ENCODE measurements at places on chromosomes 5 and 9.

DNA sequence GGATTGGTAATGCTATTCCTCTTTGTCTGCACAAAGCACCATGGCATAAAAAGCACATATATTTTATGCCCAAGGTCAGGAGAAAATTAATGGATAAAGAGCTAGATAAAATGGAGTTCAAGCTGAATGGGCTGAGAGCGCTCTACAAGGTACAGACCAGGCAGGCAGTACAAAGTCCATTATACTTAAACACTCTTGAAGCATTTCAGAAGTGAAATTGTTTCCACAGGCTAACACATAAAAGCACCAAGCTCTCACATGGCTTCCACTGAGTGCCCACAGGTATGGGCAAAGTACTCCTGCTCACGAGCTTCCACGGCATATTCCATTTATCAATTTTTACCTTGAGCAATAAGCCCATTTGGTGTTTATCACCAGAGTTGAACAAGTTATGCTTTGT, 771.2 kb upstream of the DMAC1 start:
- no peak for DNase-seq

GRCh38 chr5:181167814-181168488, 20.6 kb downstream of the OR2V2 start:
- DNase-seq: peak; percentile 44

GRCh38 chr5:147057051-147057450, 177.8 kb upstream of the STK32A start:
- no peak for DNase-seq

GRCh38 chr9:130713286-130713960, 19.8 kb downstream of the EXOSC2 start:
- DNase-seq: peak; percentile 54

DNA sequence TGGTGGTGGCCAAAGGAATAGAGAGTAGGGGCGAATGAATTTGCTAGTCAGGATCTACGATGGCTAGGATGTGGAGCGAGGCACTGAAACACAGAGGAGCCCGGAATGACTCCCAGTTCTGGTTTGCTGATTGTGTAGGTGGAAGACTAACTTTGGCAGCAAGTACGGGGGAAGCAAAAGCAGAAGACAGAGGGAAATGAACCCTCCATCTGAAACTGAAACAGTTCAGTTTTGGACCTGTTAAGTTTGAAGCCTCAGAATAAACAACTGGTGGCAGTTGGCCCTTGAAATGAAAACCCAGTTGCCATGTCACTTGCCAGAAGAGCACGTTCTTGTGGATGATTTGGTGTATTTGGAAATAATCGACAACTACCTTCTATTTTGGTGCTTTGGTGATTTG, 15.4 kb upstream of the SMIM15 start:
- no peak for DNase-seq

GRCh38 chr9:2132484-2133082, 117.4 kb downstream of the SMARCA2 start:
- no peak for DNase-seq

GRCh38 chr5:81819556-81820317, 68.8 kb upstream of the SSBP2 start:
- no peak for DNase-seq

GRCh38 chr5:96083361-96083881, 121.8 kb upstream of the ELL2 start:
- no peak for DNase-seq

DNA sequence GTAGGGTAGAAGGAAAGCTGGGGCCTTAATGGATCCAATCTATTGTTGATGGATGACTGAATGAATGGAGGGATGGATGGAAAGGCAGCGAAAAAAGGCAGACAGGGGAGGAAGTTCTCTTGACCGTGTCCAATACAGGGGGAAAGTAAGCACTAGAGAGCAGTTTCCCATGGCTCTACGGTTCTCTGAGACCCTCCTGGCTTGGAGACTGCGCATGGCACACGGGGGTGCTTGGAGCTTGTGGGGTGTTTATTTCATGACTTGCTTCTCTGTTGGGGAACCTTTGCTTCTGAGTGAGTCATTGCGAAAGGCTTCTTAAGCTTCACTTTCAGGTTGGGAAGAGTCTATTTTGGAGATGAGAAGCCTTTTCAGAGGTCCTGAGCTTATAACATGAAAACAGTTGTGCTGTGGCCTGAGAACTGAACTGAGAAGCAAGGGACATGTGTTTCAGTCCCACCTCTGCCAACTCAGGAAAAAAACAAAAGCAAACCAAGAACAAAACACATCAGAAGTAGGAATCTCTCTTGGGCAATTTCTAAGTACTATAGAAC, 12.8 kb upstream of the TEX48 start:
- no peak for DNase-seq

DNA sequence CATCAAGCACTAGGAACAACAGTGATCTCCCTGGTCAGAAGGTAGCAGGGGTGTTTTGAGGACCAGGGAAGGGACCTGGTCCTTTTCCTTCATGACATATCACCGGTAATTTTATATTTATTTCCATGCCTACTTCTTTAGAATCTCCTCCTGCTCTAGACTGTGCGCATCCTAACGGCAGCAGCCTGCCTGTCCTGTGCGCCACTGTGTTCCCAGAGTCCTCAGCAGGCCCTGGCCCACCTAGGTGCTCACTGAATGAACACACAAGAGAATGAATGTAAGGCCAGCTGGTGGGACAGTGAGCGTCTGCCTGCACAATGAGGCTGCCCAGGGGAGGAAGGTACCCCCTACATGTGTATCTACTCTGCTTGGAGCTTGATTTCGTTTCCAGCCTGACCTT, 51.5 kb downstream of the C5orf15 start:
- DNase-seq: no peak

- DNase-seq: peak; percentile 67
These were observed 70.4 kb downstream of the TRPM6 start for GRCh38 chr9:74817281-74817810.

GRCh38 chr5:171750311-171750788, 35.3 kb upstream of the SMIM23 start:
- DNase-seq: peak; percentile 21

DNA sequence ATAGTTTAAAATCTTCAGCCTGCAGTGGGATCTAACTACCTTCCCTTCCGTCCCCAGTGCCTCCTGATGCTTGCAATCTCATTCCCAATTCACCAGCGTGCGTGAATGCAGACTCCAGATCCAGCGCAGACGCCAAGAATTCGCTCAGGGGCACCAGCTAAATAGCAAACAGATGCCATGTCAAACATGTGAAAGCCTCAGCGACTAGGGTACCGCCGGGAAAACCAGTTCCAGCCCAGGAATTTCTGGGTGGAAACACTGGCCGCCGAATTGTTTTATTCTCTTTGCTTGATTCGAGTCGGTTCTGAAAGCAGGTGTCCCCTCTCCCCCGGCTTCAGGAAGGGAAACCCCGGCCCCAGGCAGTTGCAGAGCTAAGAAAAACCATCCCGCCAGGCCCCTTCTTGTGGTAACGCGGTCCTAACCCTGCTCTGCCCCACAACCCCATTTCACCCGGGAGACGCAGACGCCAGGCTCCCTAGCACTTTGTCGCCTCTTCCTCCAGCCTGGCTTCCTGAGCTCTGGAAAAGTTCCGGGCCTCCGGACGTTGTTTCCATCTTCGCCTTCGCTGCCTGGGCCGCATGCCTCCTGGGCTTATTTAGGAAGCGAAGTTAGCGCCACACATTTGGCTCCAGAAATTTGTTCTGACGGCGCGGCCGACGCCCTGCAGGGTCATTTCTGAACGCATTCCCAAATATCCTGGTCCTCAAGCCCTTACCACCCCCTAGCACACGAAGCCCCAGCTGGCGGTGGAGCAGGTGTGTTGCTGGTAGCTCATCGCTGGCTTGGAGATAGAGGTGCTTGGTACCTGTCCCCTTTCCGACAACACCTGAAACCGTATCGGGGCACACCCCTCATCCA, 665 bp upstream of the LVRN start:
- no peak for DNase-seq

DNA sequence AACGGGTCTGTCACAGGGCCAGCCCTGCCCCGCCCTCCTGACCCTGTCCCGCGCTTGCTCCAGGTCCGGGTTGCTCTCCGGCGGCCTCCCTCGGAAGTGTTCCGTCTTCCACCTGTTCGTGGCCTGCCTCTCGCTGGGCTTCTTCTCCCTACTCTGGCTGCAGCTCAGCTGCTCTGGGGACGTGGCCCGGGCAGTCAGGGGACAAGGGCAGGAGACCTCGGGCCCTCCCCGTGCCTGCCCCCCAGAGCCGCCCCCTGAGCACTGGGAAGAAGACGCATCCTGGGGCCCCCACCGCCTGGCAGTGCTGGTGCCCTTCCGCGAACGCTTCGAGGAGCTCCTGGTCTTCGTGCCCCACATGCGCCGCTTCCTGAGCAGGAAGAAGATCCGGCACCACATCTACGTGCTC, 4.2 kb downstream of the B4GALT7 start:
- DNase-seq: no peak

DNA sequence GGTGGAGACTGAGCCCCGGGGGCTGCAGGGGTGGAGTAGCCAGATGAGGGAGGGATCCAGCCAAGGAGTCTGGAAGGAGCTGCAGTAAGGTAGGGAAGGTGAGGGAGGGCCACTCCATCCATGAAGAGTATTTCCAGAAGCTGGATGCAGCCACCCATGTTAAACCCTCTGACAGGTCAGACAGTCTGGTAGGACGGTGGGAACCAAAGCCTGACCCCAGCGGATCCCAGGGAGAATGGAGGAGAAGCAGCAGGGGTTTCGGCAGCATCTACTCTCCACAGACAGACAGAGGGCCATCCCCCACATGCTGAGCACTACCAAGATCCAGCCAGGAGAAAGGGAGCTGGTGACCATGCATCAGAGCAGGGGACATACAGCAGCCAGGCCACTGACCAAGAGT, 22.5 kb upstream of the S1PR3 start:
- no peak for DNase-seq

GRCh38 chr9:72465593-72465984, 55.8 kb upstream of the TMC1 start:
- DNase-seq: no peak

GRCh38 chr5:67731886-67732285, 483.7 kb upstream of the PIK3R1 start:
- DNase-seq: no peak

DNA sequence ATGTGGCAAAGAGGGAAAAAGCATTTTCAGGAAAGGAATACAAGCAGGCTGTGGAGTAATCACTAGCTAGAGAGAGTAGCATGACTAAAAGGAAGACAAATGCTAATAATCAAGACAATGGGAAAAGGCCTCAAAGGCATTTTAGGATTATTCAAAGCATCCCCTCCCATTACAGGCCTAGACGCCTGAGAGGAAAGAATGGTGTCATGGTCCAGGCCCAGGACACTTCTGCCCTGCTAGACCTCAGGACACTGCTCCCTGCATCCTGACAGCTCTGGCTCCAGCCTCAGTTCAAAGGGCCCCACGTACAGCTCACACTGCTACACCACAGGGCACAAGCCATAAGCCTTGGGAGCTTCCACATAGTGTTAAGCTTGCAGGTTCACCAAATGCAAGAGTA, 40.8 kb upstream of the SHISAL2B start:
- DNase-seq: no peak

DNA sequence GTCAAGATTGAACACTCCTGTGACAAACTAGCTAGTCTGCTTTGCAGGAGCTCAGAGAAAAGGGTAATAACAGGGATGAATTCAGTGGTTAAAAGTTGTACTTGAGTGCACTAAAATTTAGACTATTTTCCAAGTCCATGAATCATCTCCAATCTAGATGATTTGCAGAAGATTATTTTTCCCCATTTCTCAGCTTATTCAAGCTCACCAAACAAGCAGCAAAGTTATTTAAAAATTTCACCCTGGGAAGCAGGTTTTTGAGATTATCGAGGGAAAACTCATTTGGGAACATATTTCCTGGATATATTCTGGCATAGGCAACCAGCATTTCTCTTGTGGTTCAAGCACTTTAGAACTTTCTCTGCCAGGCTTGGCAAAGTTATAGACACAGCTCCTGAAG, 311.4 kb downstream of the TLE1 start:
- no peak for DNase-seq

DNA sequence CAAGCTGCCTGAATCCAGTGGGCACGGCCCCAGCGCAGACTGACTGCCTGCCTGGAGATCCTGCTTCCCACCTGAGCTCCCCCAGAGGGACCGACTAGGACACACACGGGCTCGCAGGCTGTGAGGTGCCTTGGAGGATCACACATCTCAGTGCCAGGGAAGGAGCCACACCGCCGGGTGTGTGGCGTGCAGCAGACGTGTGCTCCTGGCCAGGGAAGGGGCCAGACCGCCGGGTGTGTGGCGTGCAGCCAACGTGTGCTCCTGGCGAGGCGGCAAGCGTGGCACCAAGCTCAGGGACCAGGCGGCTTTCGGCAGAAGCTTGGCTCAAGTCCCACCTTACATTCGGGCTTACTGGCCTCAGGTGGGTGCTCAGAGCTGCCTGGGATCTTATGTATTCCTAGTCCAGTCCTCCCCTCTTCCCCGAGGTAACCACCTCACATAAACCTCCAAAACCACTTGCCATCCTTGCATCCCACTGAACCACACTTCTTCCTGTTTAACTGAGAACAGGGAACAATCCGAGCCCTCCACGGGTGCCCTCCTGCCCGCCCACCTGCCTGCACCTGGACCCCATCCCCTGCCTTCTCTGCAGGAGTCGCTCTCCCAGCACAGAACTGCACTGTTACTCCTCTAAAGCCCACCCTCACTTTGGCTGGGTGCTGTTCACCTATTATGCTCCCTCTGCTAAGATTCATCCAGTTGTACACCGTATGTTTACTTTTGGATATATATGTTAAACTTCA, 22.4 kb upstream of the MRNIP start:
- no peak for DNase-seq

DNA sequence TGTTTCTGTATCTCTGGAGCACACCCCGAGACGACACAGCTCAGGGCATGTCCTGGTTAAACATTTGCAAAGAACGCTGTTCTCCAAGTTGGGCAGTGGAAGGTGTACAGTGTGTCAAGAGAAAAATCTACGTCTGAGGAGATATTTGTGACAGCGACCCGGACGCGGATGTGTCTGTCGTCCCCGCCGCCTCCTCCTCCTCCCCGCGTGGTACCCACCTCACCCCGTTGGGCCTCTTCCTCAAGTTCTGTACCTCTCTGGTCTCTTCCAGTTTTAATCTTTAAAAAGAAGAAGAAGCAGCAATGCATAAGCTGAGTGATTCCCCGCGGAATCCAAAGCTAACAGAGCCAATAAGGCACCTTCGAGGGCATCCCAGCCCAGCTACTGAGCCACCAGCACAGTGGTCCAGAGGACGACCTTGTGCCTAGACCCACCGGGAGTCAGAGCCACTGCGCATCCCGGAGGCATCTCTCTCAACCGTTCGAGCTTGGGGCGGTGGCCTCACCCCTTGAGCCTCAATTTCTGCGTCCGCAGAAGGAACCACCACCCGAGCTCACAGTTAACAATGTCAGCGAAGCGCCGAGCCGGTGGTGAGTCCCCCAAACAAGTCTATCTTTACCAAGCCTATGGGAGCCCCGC, 467 bp downstream of the C9orf78 start:
- peak; percentile 43 for DNase-seq

- DNase-seq: no peak
These were observed 375.0 kb downstream of the TMEM232 start for GRCh38 chr5:110351430-110351829.

- DNase-seq: no peak
These were observed 85.2 kb downstream of the MUSK start for GRCh38 chr9:110753731-110754231.

GRCh38 chr9:36922548-36922947, 111.5 kb downstream of the PAX5 start:
- DNase-seq: no peak

Data from colonic mucosa (tissue), 4 donors.